ENCODE measurements at places on chromosomes 11 and 22.

GRCh38 chr22:17576470-17576869, 13.2 kb downstream of the SLC25A18 start:
- H3K4me1 ChIP-seq = peaks cover 15% of the 10 kb centered on the region
- peak overlapping the region; percentile 6 for H3K4me3 ChIP-seq
- no peaks in the 10 kb centered on the region for H3K27me3 ChIP-seq
- peak; percentile 99 for DNase-seq
- H3K36me3 ChIP-seq = no peaks in the 10 kb centered on the region

DNA sequence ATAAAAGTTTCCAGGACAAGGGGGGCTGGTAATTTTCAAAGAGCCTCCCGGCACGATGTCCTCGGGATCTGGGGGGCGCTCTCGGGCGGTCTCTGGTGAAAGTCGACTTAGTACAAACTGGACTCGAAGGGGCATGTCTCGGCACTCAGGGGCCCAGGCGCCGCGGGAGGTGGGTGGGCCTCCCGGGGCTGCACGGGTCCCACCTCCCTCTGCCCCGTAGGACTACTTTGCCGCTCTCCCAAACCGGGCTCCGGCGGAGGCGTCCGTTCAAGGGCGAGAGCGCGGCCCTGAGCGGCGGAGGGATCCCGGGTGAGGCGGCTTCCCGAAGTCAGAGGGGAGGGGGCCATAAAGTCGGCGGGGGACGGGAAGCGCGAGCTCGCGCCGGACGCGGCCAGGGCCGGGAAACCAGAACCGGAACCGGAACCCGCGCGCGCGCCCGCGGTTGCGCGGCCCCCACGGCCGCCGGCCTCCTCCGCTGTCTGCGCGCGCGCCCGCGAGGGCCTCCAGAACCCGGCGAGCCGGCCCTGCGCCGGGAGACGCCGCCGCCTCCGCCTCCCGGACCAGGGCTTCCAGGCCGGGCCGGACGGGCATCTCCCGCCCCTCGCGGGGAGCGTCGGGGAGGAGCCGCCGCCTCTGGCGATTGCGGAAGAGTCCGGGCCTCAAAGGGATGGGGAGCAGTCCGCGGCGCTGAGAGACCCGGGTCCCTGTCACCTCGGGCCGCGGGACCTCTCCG, at the start of gene ARHGEF12:
Gene ARHGEF12, plus strand, starts transcription at position 506 of the 733 bp plus-strand sequence. CDS start 831 bp downstream, outside the sequence.
- H3K27me3 ChIP-seq = no peaks in the 10 kb centered on the region
- H3K36me3 ChIP-seq = no peaks in the 10 kb centered on the region
- DNase-seq = peak; percentile 95
- peak within 1 kb of the TSS; percentile 88 for H3K27ac ChIP-seq
- peaks cover 52% of the 10 kb centered on the region for H3K4me1 ChIP-seq

GRCh38 chr11:1516273-1517067, 29.9 kb upstream of the MOB2 start:
- H3K27ac ChIP-seq = peak overlapping the region; percentile 29
- H3K4me3 ChIP-seq = no peak overlapping the region
- H3K4me1 ChIP-seq = peaks cover 27% of the 10 kb centered on the region
- DNase-seq = peak; percentile 42
- H3K36me3 ChIP-seq = peaks cover 5% of the 10 kb centered on the region

DNA sequence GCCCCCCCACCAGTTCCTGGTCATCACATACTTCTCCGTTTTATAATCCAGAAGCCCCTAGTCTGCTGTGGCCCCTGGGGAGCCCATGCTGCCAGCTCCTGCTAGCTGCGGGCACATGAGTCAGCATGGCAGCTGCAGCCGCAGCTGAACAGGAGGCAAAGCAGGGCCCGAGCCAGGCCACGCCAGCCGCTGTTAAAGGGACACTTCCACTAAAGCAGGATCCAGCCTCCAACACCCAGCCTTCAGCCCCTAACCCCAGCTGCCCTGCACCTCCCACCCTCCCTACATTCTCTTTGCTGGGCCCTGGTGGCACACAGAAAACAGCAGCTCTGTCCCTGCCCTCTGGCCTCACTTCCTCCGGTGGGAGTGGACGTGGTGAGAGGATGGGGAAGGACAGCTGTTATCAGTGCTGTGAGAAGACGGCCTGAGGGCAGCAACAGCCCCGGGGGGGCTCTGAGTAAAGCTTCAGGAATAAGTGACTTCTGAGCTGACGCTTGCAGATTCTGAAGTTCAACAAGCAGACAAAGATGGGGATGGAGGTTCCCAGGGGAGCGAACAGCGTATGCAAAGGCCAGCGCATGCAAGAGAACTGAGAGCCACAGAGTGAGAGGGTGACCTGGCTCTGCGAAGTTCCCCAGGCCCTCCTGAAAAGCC, 688 bp upstream of the LRRC74B start:
- DNase-seq = peak; percentile 41
- no peaks in the 10 kb centered on the region for H3K36me3 ChIP-seq
- no peaks in the 10 kb centered on the region for H3K27me3 ChIP-seq
- H3K4me1 ChIP-seq = peaks cover 30% of the 10 kb centered on the region
- peak overlapping the region; percentile 74 for H3K4me3 ChIP-seq
- H3K27ac ChIP-seq = peak overlapping the region; percentile 76

- H3K4me3 ChIP-seq = no peak overlapping the region
- peaks cover 73% of the 10 kb centered on the region for H3K4me1 ChIP-seq
- H3K36me3 ChIP-seq = peaks cover 100% of the 10 kb centered on the region
- peak; percentile 59 for DNase-seq
- H3K27me3 ChIP-seq = no peaks in the 10 kb centered on the region
Measured at GRCh38 chr11:20056950-20057943, 103.0 kb downstream of the DBX1 start.

All from MCF 10A (cell line).